ENCODE measurements at places on chromosomes 1 and 21. TPM values are rescaled to one million over a fixed set of nuclear protein-coding genes. Genes with fewer than 3 reads are reported as not detected.

GRCh38 chr1:27074175-27074780 is 61.6 kb upstream of the TENT5B start:
- peak; percentile 30 for DNase-seq

DNA sequence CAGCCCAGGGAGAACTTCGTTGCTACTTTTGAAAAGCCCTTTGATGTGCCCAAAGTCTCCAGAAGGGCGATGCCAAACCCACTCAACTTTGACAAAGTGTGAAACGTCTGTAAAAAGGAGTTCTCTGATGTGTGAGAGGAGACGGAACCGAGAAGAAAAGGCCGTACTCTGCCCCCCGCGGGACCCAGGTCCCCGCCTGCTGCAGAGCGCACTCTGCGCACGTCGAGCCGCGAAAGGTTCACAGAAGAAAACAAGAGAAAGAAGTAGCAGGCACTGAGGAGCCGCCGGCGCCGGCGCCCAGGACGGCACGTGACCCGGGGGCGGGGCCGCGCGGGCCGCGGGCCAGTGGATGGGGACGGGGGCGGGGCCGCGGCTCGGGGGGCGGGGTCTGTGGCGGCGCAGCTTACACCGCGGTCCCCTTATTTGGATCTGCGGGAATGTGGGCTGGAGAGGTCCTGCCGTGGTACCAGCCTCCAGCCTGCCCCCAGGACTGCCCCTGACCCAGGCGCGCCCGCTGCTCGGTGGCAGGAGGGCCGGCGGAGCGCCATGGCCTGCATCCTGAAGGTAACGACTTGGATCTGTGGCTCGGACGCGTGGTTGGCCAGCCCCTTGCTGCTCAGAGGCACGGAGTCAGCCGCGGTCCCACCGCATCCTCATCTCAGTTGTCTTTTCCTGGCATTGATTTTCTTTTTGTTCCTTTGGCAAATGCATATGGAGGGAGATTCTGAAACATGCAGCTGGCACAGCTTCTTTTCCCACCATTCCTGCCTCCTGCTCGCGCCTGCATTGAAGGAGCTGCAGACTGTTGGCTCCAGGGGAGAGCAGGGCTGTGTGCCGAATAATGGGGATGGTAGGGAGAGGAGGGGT is at the start of gene ST6GALNAC3:
Gene ST6GALNAC3 (plus strand): TSS at position 426 of the 867 bp plus-strand sequence.
- peak; percentile 70 for DNase-seq

DNA sequence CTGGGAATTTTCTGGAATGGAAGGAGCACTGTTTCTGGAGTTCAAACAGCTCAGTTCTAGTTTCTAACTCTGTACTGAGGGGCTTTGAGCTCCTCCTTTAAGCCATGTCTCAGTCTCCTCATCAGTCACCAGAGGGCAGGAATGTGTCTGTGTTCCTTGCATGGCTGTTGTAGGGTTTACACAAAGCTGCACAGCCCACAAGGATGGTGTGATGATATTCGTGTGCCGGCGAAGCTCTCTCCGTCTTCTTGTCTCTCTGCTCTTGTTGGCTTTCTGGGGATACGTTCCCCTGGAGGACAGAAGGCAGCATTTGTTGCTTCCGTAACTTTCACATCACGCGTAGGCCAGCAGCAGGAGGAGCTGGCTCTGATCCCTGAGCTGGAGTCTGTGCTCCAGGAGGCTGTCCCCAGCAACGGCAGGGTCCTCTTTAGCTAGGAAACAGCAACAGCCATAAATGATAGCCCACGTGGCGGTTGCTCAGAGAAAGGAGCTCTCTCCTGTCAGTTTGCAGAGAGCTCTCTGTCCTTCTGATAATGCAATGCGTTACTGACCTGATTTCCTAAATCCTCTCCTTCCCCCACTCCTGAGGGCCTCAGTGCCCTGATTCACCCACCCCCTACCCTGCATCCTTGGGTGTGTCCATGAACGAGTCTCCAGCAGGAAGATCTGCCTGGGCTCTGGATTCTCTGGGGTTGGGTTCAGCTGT is 189.2 kb upstream of the VAMP3 start:
- no peak for DNase-seq

- no peak for DNase-seq
Measured at GRCh38 chr1:165877940-165878556, 50.6 kb downstream of the UCK2 start.

DNA sequence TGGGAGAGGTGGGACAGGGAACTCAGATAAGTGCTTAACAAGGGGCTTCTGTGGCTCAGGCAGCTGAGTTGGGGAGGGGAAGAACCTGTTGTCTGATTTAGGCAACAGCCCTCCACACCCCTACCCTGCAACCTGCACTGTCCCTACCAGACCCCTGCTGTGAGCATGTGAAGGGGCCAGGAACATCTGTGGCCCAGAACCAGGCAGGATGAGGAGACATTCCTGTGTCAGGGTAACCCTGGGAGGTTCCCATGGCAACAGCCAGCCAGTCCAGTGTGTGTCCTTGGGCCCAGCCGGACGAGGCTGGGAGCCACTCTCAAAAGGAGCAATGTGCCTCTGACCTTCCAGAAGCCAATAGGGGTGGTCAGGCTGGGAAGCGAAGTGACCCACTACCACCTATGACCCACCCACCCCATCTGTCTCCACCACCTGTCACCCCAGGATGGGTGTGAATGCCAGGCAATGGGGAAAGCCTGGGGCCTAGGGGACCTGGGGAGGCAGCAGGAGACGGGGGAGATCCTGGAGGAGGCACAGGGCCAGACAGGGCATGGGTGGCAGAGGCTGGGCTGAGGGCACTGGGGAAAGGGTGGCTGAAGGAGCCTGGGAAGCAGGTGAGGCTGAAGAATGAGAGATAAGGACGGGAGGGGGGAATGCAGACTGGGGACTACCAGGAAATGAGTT is 5.0 kb upstream of the PMVK start:
- DNase-seq = no peak

GRCh38 chr1:115196296-115196695 is 107.0 kb upstream of the TSPAN2 start:
- DNase-seq = no peak

DNA sequence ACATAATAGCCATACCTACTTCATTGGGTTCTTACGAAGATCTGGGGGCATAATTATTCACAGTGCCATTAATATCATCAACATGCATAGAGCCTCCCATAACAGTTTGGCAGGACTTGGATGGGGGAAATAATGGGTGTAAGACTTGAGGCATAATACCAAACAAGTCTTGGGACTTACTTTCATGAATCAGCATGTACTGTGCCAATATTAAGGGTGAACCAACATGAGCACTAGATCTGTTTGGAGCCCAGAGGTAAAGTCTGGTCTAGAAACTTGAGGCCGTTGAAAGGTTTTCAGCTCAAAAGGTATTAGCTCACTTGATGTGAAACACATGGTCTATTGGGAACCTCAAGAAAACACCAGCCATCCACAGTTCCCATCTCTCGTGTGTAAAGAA is 56.7 kb upstream of the ZC3H11B start:
- no peak for DNase-seq

GRCh38 chr1:162882248-162882674 is 21.3 kb upstream of the CCDC190 start:
- peak; percentile 54 for DNase-seq

DNA sequence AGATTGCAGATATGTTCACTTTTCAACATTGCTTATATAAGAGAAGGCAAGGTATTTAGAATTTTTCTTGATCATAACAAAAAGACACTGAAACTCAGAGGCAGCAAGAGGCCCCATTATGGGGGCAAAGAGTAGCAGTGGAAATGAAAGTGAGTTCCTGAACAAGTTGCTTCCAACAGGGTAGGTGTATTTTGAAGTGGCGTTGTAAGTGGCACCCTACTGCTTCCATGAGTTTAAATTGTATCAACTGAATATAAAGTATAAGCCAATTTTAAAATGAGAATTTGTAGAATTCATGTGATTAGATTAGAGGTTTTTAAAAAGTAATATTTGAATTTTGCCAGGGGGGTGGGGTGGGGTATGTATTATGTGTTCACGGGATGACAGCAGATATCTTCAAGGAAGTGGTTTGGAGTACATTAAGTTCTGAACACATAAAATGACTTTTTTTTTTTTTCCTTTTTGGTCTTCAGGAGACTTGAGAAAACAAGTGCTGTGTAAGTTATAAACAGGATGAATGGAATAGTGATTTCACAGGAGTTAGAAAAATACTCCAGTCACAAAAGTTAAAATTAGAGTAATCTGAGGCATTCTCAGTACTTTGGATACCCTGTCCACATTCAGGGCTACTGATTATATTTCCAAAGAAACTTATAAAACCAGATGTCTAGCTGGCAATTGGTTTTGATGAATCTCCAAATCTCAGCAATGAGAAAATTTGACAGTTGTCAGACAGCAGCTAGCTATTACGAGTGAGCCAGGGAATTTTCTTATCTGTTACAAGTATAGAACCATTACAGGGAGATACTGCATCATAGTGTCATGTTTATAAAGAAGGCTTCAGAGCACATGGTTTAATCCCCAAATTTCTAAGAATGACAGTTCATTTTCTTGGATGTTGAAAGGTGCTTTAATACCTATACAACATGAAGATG is 182.0 kb downstream of the ST6GALNAC3 start:
- DNase-seq = no peak

GRCh38 chr1:117810553-117810952 is 118.9 kb downstream of the GDAP2 start:
- peak; percentile 73 for DNase-seq

- no peak for DNase-seq
Measured at GRCh38 chr21:41873005-41873404, 6.1 kb downstream of the PRDM15 start.

GRCh38 chr1:19979494-19979977 is at the start of gene PLA2G2A:
Gene PLA2G2A, minus strand, starts transcription at chr1:19979618. Its CDS starts 845 bp downstream, at chr1:19978773.
- DNase-seq = no peak

GRCh38 chr1:92980732-92981647 is 19.7 kb upstream of the DIPK1A start:
- DNase-seq = no peak

DNA sequence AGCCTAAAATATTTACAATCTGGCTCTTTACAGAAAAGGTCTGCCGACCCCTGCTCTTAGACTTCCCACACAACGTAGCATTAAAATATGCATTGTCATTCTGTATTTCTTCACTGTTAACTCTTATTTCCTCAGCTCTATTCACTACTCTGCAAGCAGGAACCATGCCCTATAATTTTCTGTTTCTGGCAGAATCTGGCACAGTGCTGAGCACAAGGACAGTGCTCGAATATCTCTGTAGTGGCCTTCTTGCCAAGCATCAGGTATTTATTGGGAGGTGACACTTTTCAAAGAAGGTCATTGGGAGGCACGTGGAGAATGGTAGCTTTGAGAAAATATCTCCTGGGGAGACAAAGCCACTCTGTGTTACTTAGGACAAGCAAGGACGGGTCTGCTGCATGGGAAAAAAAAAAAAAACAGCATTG is 77.9 kb downstream of the PSMG1 start:
- no peak for DNase-seq

- DNase-seq = no peak
Measured at GRCh38 chr1:159964144-159964543, 10.1 kb upstream of the SLAMF9 start.

- DNase-seq = peak; percentile 58
Measured at GRCh38 chr21:37207441-37208009, 59.6 kb downstream of the VPS26C start.

- no peak for DNase-seq
Measured at GRCh38 chr1:242770366-242770765, 245.9 kb upstream of the PLD5 start.

DNA sequence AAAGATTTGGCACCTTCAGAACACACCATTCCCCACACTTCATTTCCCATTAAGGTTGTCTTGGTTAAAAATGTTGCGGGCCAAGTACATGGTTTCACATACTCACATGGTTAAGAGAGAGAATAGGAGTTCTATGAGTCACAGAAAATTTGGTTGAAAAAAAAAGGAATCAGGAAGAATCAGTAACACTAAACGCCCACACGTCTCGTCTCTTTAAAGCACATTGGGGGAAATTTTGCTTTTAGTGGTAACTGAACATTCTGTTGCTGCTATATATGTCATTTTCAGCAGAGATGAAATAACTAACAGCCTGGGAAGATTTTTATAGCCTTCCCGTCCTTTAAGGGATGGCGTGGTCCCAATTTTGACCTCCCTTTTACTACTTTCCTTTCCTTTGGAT is 132.9 kb upstream of the ERG start:
- peak; percentile 53 for DNase-seq

DNA sequence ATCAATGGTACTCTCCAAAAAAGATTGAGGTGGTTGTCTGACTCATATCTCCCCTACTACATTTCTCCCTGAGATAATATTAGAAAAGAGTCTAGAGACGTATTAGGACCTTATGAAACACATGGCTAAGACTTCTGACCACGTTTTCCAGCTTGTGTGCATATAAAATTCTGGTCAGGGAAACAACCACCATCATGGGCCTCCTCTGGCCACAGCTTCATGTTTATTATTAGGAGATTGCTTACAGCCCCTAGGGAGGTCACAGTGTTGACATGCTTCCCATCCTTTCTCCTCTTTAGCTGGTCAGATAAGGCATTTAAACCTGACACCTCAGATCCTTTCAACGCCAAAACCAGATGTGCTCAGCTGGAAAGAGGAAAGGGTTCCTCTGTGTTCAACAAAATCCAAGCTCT is 620.2 kb downstream of the PLPP3 start:
- no peak for DNase-seq

The CD164L2 gene
- not detected for total RNA-seq

The RGS16 gene
- total RNA-seq = 4.1 TPM

The CAMK1G gene
- 7.3 TPM for total RNA-seq

The MYBPH gene
- total RNA-seq = 1.4 TPM

The TMPRSS2 gene
- total RNA-seq = 0.39 TPM

The SYCP1 gene
- total RNA-seq = not detected

The PGLYRP3 gene
- not detected for total RNA-seq

All from RPMI7951 (cell line).